Activated CD4-positive, alpha-beta T cell treated with anti-CD3 and anti-CD28 coated beads, Interleukin-2, amount 10 ng/mL, durations not matched to agents 24 days and 14 days (primary cell): ENCODE measurements at places on chromosomes 3 and 15. TPM values are rescaled to one million over a fixed set of nuclear protein-coding genes. Genes with fewer than 3 reads are reported as not detected.

TIMP4 gene
- 0.19 and 0.33 TPM in 2 replicates for total RNA-seq

BNC1 gene
- total RNA-seq = not detected in 2 replicates

IP6K1 gene
- 39.6 and 42.2 TPM in 2 replicates for total RNA-seq

DNAJA4 gene
- 74.1 and 75.9 TPM in 2 replicates for total RNA-seq

CIB2 gene
- 1.2 and 1.5 TPM in 2 replicates for total RNA-seq

IQCF5 gene
- total RNA-seq = not detected in 2 replicates

TRAT1 gene
- total RNA-seq = 61.0 and 66.6 TPM in 2 replicates

CCDC39 gene
- not detected in 2 replicates for total RNA-seq

CNTN3 gene
- not detected in 2 replicates for total RNA-seq

FBXO40 gene
- not detected in 2 replicates for total RNA-seq

ULK4 gene
- total RNA-seq = 6.3 and 10.2 TPM in 2 replicates

LTK gene
- total RNA-seq = not detected in 2 replicates
